ENCODE measurements at places on chromosomes 2 and 18.
A peak's percentile ranks its signal among the peaks of the same experiment; 100 is the strongest.

- peak; percentile 3 for DNase-seq
These were observed 171.5 kb downstream of the ALK start for GRCh38 chr2:29749843-29750242.

DNA sequence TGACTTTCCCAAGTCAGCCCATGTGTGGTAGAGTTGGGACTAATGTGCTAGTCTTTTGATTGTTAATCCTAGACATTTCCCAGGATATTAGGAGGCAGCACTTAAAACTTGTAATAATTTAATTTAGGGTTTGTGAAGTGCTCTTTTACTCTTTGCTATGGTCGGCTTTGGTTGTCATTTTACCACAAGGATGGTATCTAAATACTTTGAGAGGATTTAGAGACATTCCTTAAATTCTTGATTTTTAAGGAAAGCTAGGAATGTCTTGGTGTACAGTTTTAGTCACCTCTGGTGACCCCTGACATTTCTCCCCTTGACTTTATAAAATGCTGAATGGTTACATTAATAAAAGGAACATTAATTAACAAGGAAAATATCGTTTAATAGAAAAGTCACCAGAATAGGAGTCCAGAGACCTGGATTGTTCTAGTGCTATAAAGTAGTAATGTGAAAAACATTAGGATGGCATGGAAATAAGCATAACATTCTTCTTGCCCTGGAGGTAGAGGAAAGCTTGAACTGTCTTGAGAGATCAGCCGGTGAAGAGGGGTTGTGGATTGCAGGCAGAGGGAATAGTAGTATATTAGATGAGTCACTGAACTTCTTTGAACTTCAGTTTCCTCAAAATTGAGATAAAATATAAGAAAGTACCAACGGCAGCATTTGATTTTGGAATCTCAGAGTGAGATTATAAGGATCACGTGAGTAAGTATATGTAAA lies 209.2 kb downstream of the MCFD2 start:
- peak; percentile 51 for DNase-seq

DNA sequence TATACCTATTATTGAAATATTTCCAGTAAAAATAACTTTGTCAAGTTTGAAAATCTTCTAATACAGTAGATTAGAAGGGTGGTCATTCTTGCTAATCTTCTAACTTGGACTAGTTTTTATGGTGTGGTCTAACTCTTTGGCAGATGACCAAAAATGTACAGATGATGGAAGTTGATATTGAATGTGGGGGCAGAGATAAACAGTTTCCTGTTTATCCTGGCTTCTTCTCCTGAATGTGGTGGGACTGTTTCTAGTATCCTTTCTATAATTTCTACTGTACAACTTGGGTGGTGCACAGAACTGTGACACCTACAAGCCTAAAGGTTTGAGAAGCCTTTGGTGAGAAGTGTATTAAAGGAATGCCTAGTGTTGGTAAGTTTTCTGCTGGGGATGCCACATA lies 178.7 kb downstream of the PDE11A start:
- peak; percentile 23 for DNase-seq

GRCh38 chr2:222715742-222716141 lies 44.3 kb downstream of the MOGAT1 start:
- DNase-seq: no peak

- peak; percentile 32 for DNase-seq
These were observed 1.9 kb upstream of the NAB1 start for GRCh38 chr2:190646780-190647522.

DNA sequence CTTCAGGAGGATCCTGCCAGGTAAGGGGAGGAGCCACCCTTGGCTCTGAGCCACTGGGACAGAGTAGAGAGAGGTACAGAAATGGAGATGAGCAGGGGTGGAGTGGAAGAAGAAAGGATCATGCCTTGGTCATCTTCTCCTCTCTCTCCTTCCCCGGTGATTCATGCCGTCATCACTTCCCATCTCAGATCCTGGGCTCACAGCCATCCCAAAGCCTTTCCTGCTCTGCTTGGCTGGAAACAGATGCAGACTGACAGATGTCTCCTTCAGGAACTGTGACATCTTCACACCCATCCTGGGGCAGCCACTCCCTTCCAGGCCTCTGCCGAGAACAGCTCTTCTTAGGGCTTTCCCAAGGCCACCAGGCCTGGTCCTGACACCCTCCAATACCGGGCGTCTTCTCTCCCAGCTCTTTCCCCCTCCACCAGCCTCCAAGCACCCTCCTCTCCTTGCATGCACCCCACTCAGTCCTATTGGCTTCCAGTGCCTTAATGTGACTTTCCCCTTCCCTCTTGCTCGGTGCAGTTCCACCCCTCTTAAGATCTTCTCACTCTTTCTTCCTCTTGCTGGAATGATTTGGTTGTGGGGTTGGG lies 58.3 kb upstream of the TNP1 start:
- DNase-seq: peak; percentile 45

GRCh38 chr2:230674966-230675672 lies 37.5 kb upstream of the CAB39 start:
- DNase-seq: no peak

GRCh38 chr18:36095936-36096519 lies 28.7 kb upstream of the RPRD1A start:
- DNase-seq: peak; percentile 83

DNA sequence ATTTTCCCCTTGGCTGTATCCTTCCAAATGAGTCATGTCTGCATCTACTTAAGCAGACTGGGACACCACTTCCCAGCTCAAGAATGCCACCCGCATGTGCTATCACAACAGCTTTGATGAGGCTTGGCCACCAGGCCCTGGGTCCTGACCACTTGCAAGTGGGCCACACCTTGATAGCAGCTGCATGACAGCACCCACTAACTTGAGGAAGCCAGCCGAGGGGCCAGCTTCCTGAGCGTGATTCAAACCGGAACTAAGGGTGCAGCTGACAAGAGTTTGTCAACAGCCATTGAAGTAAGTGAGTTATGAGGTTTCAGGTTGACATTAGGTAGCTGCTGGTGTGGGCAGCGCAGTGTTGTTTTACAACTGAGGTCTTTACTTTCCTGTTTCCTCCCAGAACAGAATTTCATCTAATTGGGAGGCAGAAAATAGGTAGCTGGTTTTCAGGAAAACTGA lies 54.4 kb downstream of the EPHA4 start:
- peak; percentile 16 for DNase-seq

- DNase-seq: peak; percentile 96
These were observed 22.5 kb upstream of the ACVR1 start for GRCh38 chr2:157898591-157898996.

- no peak for DNase-seq
These were observed 657 bp upstream of the BIN1 start for GRCh38 chr2:127107622-127107999.

- DNase-seq: no peak
These were observed 68.9 kb upstream of the BOD1L2 start for GRCh38 chr18:57077786-57078552.

DNA sequence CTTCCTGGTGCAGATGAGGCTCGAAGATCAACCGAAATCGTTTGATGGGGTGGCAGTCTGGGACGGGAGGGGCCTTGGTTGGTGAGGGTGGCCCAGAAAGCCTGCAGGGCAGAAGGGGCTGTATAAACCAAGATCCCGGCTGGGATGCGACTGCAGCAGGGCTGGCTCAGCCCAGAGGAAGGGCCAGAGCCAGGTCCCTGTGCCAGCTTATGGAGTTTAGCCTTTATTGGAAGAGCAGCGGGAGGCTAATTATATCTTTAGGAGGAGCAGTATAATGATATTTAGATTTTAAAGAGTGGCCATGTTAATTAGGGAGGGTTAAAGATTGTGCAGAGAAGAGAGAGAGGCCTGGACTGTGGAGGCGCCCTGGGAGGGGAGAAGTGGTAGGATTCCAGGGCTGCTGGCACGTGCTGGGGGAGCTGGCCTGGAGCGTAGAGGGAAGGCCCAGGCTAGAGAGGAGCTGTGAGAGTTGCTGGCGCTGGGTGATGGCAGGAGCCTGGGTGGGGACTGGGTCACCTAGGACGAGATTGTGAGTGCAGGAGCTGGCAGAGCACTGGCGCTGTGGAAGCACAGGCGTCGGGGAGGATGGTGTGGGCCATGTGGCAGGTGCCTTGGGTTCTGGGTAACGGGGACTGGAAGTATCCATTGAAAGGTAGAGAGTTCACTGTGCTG lies 25.1 kb downstream of the TRAF3IP1 start:
- no peak for DNase-seq

GRCh38 chr2:241850544-241851324 lies 8.0 kb downstream of the PDCD1 start:
- no peak for DNase-seq

Data from amniotic epithelial cell (primary cell).